ENCODE measurements at places on chromosomes 2 and 18.

- DNase-seq: no peak
Observed at GRCh38 chr2:149064856-149065630, 26.5 kb downstream of the LYPD6B start.

DNA sequence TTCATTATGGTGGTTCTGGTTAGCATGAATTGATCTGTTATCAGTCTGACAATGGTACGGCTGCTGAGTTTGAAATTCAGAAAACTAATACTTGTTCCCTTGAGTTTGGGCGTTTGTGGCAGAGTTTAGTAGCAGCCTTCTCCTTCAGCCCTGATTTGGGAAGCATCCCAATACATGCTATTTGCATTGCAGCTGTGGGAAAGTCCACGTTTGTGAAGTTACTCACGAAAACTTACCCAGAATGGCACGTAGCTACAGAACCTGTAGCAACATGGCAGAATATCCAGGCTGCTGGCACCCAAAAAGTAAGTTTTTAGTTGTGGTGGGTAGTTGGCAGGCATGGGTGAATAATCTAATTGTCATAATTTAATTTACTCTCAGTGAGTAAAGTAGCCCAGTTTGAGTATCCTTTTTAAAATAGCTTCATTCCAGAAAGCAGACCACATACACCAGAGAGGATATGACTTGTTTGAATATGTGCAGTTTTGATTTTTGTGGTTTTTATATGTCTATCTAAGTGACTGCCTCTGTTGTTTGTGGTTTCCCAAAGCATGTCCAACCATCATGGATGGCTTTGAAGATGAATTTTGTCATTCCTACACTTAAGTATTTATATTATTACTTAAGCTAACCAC is 12.2 kb downstream of the DGUOK start:
- DNase-seq: no peak

GRCh38 chr2:35933031-35933430 is 422.5 kb upstream of the CRIM1 start:
- no peak for DNase-seq

- no peak for DNase-seq
Observed at GRCh38 chr2:128783896-128784295, 465.2 kb upstream of the HS6ST1 start.

GRCh38 chr2:128636802-128637147 is 318.1 kb upstream of the HS6ST1 start:
- no peak for DNase-seq

DNA sequence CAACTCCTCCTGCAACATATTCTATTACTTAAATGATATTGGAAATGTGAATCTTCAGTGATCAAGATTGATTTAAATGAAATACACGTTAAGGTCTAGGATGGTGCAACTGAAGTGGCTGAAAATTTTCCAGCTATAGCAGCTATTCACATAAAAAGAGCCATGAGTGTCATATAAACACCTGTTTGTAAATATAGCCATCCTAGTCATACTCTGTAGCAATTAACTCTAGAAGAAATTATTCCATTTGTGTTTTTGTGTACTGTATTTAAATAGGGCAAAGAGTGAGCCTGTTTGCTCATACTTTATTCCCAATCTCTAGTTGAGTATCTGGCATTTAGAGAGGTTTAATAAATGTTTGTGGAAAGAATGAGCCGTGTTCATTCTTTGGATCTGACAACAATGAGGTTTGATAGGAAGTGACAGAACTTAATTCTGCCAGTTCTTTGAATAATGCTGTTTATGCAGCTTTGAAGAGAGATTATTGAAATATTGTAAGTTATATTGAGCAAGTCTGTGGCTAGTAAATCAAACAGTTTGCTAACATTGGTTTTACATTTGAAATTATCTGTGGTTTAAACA is 49.7 kb downstream of the BABAM2 start:
- DNase-seq: no peak

DNA sequence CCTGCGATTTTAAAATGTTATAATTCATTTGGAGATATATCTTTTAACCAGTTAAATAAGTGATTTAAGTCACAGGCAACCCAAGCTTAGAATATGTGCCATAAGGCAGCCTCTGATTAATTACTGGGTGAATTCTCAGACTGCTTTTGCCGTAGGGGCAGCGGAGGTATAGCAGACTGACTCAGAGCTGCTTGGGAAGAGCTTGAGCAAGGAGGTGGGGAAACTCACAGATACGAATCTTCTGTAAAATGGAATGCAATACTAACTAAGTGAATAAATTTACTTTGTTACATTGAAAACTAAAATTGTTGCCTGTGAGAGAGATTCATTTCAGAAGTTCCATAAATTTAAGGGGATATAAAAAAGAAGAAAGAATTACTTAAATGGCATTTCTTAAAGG is 115.4 kb downstream of the KYNU start:
- no peak for DNase-seq

GRCh38 chr2:8850845-8851487 is 13.6 kb upstream of the KIDINS220 start:
- DNase-seq: no peak

DNA sequence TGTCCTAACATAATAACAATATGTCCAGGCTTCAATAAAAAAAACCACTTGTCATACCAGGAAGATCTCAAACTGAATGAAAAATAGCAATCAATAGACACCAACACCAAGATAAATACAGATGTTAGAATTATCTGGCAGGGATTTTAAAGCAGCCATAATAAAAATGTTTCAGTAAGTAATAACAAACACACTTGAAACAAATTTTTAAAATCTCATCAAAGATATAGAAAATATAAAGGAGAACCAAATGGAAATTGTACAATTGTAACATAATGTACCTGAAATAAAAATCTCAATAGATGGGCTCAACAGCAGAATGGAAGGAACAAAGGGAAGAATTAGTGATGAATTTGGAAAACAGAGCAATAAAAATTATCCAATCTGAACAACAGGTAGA is 128.1 kb downstream of the LYPD6 start:
- no peak for DNase-seq

DNA sequence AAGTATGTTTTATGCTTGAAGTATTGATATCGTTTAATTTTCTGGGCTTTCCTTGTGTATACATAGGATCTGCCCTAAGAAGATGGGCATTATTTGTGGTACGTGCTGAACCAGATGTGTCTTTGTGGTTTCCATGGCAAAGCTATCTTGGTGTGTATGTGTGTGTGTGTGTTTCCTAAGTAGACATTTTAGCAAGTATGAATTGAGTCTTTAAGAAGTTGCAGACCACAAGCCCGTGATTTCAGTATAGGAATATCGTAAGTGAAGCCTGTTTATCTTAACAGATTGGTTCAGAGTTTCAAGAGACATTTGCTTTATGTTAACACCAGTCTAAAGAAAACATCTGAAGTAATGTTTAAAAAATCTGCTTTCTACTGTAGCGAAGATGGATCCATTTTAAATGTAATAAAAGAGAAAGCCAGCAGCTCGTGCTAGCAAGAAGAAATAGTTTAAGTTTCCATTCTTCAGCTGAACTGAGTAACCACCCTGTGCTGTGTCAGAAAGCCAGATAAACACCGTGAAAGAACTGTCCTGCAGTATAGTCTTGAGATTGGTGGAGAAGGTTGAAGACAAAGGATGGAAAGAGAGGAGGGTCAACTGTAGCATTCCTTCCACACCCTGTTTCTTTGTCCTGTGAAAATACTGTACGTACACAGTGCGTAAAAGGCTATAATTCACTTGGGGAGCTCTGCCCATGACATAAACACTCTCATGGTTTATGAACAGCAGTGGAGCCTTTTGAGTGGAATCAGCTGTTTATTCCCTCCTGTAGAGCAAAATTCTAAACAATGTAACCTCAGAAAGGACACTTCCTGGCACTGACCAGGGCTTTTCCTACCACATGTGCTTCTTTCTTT is 91.9 kb upstream of the FOSL2 start:
- DNase-seq: no peak

DNA sequence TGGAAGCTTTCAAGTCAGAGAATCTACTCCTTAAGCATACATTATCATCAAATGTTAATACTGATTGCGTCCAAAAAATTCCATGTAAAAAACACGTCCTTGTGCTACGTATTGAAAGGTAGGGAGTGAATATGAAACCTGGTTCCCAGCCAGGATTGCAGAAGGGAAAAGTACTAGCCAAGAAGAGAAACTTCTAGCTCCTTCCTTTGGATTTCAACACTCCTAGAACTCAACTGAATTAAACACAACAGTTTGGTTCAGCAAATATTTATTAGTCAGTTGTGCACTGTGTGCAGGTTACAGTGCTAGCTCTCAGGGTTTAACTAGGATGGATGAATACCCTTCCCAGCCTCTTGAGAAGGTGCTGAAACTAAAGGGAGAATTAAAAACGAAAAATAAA is 33.9 kb upstream of the FHL2 start:
- no peak for DNase-seq

DNA sequence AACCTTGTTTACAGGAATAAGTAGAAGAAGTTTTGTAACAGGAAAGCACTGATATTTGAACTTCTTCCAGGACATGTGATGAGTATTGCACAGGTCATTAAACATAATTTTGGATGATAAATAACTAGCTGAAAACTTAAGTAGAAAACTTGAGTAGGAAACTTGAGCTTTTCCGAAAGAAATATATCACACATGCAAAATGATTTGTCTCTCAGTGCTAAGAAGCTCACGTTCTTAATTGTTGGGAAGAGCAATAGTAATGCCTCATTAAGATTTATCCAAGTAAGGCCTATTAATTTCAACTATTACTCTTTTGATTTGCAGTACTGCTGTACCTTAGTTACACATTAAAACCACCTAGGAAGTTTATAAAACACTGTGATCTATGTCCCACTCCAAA is 1921.9 kb upstream of the LRRTM1 start:
- no peak for DNase-seq

DNA sequence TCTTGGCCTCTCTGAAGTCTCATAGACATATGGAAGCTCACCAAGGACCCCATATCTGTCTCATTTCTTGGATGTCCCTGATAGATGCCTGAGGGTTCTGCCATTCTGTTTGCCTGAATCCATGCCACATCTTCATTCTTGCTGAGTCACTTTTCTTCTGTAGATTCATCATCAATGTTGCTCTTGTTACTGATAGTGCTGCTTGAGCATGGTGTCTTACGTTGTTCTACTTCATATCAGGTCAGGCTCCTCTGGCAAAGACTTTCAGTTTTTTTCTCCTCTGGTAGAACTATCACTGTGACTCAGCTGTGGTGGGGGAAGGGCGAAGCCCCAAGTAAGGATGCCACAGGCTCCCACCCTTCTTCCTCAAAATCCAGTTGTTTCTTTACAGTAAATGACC is 885.2 kb downstream of the DCDC2C start:
- DNase-seq: no peak

DNA sequence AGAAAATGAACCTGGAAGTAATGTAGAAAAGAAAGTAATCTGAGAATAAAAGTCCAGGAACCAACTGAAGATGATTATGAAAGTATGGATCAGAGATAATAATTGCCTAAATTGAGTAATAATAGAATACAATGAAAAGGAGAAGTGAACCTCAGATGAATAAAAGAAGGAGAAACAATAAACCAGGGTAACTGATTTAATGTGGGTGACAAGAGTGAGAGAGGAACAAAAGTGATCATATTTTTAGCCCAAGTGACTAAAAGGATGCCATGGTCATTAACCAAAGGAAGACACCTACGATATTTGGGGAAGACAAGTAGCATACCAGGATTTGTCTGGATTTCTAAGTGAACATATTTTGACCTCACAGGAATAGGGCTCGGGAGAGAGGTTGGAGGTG is 600.6 kb downstream of the RNF144A start:
- DNase-seq: no peak

DNA sequence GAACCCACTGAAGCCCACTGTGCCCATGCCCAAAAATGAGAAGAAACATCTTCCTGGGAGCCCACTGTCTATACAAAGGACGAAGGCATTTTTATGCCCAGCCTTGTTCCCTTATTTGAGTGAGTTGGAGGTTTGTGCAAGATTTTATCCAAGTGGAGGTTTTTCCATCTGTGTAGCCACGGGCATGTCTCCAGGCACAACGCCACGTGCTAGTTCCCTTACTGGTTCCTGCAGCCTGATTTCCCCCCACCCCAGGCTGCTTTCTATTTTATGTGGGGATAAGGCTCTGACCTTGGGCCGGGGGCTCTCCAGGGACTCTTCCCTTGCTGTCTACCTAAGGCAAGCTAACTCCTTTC is 22.2 kb upstream of the TXNL4A start:
- no peak for DNase-seq

DNA sequence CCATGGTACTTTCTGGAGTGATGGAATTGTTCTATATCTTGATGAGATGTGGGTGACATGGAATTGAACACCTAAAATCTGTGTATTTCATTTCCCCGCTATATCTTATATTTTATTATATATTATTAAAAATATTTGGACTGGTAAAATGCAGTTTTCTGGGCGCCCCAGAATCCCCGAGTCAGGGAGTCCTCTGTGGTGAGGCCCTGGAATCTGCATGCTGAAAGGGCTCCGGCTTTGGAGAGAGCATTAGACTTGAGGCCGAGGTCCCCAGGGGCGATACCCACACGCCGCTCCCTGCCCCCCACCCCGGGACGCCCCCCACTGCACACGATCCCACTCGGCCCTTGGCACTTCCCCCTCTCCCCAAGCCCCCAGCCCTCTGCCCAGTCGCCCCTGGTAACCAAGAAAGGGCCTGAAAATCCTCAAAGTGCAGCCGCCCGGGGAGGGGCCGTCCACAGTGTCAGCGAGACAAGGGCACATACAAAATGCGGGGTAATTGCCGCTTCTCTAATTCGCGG is 126.0 kb downstream of the ZFP36L2 start:
- DNase-seq: no peak

GRCh38 chr2:222969491-222969890 is 82.5 kb upstream of the KCNE4 start:
- no peak for DNase-seq

GRCh38 chr2:190079160-190079559 is 16.6 kb upstream of the MSTN start:
- no peak for DNase-seq

DNA sequence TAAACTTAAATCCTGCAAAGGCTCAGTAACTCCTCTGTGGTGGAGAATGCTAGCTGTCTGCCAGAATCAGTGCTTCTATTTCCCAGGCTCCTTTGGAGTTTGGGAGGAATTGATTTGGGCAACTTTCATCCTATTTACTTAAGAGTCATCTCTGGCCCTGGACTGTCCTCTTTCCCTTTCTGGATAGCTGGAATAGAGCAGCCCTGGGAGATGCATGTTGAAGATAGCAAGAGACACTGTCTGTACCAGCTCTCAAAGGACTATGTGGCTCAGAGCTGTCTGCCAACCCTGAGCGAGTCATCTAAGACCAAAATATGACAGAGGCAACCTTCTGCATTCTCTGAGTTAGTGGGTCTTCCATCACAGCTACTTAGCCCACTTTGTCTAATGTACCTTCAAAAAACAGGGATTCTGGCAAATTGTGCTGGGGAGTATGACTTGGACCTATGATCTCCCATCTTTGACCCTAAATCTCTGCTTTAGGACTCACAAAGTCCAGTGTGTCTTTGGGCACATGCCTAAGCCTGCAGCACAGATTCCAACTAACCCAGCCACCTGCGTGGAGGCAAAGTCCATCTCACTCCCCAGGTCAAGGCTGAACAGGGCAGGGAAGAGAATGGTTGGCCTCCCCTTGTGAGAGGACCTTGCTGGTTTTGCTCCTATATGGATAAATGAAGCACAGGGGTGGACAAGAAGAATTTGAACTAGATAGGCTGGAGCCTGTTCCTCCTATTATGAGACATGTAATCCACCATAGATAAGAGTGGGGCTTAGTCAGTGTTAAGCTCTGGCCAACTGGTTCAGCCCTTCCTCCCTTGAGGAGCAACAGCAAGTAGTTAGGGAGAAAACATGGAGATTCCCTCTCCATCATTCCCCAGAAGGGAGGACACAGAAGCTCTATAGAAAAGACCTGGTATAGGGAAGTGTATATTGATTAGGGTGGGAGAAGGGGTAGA is 99.1 kb upstream of the PELI1 start:
- no peak for DNase-seq
